Activated B cell treated with CpG ODN at 0.5 μM for 24 hours (primary cell): ENCODE measurements at places on chromosomes 3 and 15.

DNA sequence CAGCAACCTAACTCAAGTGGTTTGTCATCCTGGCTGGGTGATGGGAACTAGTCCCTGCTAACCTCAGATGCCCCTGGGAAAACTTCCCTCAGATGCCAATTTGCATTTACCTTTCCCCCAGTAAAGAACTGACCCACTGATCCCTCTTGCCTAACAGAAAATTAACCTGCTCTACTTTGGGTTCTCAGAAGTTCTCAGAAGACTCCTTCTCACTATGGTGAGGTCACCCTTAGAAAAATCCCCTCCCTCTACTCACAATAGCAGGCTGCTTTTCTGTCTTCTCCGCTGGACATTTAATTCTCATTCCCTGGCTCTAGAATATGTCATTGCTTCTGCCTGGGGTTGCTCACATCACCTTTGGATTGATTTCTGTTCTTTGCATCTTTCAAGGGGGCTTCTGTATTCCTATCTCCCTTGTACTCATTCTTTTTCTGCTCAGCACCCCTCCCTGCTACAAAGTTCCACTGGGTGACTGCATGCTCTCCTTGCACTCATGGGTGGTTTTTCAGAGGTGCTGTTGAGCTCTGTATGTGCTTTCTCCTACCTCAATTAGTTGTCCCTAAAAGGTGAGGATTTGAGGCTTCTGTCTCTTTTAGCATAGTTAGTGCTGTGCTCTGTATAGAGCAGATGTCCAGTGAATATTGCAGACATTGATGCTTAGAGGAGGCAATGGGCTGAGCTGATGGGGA lies 869 bp downstream of the PLA1A start:
- H3K27ac ChIP-seq: peak overlapping the region; percentile 27
- H3K4me3 ChIP-seq: peak overlapping the region; percentile 0
- H3K4me1 ChIP-seq: peaks cover 47% of the 10 kb centered on the region
- H3K27me3 ChIP-seq: no peaks in the 10 kb centered on the region
- no peaks in the 10 kb centered on the region for H3K36me3 ChIP-seq

- no peak overlapping the region for H3K4me3 ChIP-seq
- H3K4me1 ChIP-seq: no peaks in the 10 kb centered on the region
- H3K27me3 ChIP-seq: peaks cover 11% of the 10 kb centered on the region
- H3K27ac ChIP-seq: no peak overlapping the region
- H3K36me3 ChIP-seq: no peaks in the 10 kb centered on the region
Observed at GRCh38 chr3:10961921-10962320, 30.6 kb upstream of the SLC6A1 start.

DNA sequence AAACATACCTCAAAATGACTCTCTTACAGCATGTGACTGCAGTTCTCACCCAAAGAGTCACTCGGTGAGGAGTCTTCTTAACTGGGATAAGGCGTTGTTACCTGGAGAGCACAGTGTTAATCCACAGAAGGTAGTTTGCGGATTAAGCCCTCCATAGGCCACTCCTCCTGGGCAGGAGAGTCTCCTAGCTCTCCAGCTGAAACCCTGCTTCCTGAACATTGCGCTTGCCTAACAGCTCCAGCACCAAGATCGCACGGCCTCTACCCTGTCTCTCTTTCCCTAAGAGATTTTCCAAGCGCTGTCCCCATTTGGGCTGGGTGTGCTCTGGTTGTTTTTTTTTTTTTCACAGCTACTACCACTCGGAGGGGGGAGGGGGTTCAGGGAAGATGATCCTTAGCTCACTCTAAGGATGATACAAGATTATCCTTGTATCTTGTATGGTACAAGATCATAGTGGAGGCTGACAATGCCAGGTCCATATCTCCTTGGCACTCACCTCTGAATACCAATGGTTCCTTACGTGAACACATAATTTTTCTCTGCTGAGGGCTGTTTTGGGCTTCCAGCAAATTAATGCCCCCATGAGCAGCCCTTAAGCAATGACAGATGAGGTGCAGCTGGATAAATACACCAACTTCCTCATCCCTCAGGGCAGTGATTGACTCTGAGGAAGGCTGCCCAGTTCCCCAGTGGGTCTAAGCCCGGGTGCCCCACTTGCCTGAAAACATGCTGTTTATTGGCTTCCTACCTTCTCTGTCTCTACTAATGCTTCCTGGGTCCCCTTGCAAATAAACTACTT lies 185.2 kb upstream of the TSC22D2 start:
- no peak overlapping the region for H3K4me3 ChIP-seq
- H3K27ac ChIP-seq: no peak overlapping the region
- peaks cover 6% of the 10 kb centered on the region for H3K4me1 ChIP-seq
- no peak for DNase-seq
- no peaks in the 10 kb centered on the region for H3K36me3 ChIP-seq

DNA sequence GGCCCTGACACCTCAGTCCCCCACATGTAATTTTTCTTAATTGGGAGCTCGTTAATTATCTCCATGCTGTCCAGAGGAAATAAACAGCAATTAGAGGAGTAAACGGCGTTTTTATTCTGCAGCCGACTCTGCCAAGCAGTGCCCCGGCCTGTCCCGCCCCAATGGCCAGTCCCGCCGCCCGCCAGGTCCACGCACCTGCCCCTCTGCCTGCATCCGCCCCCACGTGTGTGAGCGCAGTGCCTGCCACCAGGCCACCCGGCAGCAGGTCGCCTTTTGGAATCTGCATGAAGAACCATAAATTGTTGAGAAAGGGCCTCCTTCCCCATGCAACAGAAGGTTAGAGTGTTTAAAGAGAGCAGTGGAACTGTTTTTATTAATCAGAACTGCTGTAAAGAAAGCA lies 87.5 kb upstream of the LINGO1 start:
- H3K4me3 ChIP-seq: no peak overlapping the region
- H3K4me1 ChIP-seq: no peaks in the 10 kb centered on the region
- H3K36me3 ChIP-seq: no peaks in the 10 kb centered on the region
- no peak for DNase-seq
- no peak overlapping the region for H3K27ac ChIP-seq

DNA sequence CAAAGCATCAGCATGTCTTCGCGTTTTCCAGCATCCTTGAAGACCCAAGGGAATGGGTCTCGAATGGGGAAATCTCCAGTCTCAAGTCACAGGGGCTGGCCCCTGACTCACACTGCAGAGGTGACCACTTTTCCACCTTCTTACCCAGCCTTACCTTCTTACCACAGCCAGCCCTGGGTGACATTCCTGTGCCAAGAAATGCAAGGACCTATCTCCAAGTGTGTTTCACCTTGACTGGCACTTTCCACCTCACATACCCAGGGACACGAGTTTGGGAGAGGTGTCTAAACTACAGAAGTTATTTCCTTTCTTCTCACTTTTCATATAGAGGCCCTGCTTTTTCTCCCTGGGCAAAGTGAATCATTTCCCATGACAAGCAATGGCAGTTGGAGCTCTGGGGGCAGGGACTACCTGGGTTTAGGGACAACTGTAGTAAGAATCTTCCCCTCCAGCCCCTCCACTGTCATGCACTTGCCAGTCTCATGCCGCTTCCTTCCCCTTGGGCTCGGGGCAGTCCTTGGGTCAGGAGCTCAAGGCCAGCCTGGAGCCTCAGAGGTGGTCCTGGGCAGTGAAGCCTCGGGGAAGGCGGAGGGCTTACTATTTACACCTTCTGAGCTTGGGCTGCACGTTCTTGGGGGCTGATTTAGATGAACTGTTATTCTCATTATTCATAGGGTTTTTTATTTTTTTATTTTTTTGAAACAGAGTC lies 16.8 kb downstream of the PAQR5 start:
- DNase-seq: no peak
- H3K4me1 ChIP-seq: peaks cover 3% of the 10 kb centered on the region
- H3K27me3 ChIP-seq: peaks cover 14% of the 10 kb centered on the region
- no peaks in the 10 kb centered on the region for H3K36me3 ChIP-seq
- H3K27ac ChIP-seq: no peak overlapping the region
- H3K4me3 ChIP-seq: no peak overlapping the region
